Activated T-helper 17 cell treated with anti-CD3 and anti-CD28 coated beads, Interleukin-2, amount 50 U/mL, for 72 hours (primary cell): ENCODE measurements at places on chromosomes 6 and 20. TPM values are rescaled to one million over a fixed set of nuclear protein-coding genes. Genes with fewer than 3 reads are reported as not detected.

DNA sequence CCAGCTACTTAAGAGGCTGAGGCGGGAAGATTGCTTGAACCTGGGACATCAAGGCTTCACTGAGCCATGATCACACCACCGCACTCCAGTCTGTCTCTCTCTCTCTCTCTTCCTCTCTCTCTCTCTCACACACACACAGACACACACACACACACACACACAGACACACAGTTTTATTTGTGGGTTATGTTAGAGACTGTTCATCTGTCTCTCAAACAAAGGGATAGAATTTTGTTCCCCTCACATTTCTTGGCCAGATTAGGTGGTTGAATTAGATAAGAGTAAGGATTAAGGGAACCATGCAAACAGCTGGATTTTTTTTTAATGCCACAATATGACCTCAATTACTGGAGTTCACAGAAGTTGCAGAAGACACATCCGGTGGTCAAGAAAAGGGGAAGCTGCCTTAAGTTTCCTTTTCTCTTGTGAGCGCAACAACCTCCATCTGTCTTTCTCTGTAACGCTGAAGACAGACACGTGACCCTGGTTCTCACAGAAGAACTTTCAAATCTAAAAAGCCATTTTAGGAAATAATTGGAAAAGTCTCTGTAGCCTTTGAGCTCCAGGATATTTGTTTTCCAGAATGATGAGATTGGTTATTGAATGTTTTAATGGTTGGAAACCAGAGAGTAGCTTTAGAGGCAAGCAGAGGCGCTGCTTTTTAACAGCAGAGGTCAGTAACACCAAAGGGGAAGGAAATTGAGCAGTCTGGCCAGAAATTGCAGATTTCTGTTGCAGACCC is 32.9 kb upstream of the LGSN start:
- no peak for ATAC-seq

GRCh38 chr20:2210646-2211552 is 84.9 kb upstream of the TGM3 start:
- ATAC-seq = peak; percentile 45

DNA sequence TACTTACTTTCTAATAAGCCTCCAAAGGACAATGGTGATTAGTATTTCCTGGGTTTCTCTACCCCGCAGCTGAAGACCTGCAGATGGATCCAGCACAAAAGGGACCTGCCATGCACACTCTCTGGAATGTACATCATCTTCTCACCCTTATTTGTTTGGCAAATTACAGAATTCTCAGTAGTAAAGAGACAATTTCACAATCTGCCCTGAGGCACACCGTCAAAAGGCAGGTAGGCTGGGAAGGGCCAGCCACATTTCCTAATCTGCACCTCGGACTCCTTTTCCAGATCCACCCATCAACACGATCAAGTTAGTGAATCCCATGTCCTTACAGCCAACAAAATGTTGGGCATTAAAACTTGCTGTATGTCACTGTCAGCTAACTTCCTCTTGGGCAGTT is 4.9 kb downstream of the OVOL2 start:
- ATAC-seq = no peak

DNA sequence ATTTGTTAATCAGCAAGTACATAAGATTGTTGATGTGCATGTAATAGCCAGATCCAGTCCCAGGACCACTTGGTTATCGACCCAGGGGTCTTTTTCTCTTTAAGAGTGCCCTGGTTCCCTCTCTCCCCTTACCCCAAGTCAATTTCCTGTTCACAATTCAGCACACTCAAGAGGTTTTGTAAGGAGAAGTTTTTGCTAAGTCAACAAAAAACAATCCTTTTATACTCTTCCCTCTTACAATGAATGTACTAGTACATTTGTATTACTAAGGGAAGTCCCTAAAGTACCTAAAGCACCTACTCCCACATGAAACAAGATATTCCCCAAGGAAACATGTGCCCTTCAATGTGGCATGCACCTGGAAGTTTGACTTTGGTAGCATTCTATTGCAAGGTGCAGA is 1.6 kb upstream of the NT5DC1 start:
- ATAC-seq = no peak

- ATAC-seq = no peak
Observed at GRCh38 chr6:33189625-33190448, 2.4 kb downstream of the COL11A2 start.

- no peak for ATAC-seq
Observed at GRCh38 chr20:38114353-38114791, 50.7 kb downstream of the TGM2 start.

- ATAC-seq = no peak
Observed at GRCh38 chr20:33072362-33072761, 7.1 kb upstream of the BPIFB4 start.

GRCh38 chr6:141026504-141026903 is 1106.2 kb upstream of the GJE1 start:
- no peak for ATAC-seq

- no peak for ATAC-seq
Observed at GRCh38 chr20:23164176-23164601, 78.1 kb upstream of the CD93 start.

Gene SH3BGRL2
- 0.24 TPM for total RNA-seq

Gene PXMP4
- 8.0 TPM for total RNA-seq

Gene LIN28B
- total RNA-seq = not detected

Gene PHF1
- 27.2 TPM for total RNA-seq

Gene TRIM38
- total RNA-seq = 26.7 TPM

Gene BPIFB4
- not detected for total RNA-seq

Gene KCNG1
- 0.28 TPM for total RNA-seq

Gene TFAP2A
- not detected for total RNA-seq

Gene SEMG2
- total RNA-seq = not detected

Gene FOXQ1
- total RNA-seq = not detected
